ENCODE measurements at places on chromosomes 1 and 21.

DNA sequence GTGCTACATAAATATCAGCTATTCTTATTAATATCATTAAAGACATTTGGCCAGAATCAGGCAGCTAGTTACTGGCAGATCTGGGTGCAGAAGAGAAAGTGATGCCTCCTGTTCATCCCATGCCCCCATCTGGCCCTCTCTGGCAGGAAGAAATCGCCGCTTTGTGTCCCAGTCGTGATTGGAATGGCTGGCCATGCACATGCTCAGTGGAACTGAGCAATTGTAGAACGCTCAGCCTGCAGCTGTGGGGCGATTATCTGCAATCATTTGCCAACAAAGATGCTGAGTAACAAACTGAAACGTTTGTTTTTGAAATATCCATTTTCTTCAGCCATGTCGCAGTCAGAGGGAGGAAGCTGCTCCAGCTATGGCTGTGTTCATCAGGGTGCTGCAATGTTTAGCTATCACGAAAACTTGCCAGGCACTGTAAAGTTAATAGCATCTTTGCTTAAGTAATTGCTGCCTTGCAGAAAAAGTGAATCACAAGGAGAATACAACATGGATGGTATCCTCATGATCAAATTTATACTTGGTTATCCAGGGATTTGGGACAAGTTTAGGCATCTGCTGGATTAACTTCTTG lies 36.5 kb downstream of the NGF start:
- DNase-seq = no peak

DNA sequence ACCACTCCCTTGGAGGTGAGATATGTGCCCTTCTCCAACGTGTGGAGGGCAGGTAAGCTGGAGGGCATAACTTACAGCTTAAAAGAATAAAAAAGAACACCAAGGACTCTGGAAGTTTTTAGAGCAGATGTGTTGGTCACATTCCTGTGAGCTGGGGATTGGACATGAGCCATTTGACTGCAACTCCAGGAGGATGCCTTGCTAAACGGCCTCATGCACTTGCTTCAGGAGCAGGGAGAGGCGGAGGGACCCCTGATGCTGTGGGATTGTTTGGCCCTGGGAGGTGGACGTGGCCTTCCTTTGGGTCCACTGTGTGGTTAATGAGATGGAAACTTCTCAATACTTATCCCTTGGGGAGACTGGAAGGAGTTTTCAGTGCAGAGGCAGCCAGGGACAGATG lies 185.6 kb downstream of the RHOU start:
- no peak for DNase-seq

- no peak for DNase-seq
These were observed 507.1 kb downstream of the BRINP3 start for GRCh38 chr1:189970331-189971230.

GRCh38 chr1:189775343-189775742 lies 702.3 kb downstream of the BRINP3 start:
- DNase-seq = no peak

DNA sequence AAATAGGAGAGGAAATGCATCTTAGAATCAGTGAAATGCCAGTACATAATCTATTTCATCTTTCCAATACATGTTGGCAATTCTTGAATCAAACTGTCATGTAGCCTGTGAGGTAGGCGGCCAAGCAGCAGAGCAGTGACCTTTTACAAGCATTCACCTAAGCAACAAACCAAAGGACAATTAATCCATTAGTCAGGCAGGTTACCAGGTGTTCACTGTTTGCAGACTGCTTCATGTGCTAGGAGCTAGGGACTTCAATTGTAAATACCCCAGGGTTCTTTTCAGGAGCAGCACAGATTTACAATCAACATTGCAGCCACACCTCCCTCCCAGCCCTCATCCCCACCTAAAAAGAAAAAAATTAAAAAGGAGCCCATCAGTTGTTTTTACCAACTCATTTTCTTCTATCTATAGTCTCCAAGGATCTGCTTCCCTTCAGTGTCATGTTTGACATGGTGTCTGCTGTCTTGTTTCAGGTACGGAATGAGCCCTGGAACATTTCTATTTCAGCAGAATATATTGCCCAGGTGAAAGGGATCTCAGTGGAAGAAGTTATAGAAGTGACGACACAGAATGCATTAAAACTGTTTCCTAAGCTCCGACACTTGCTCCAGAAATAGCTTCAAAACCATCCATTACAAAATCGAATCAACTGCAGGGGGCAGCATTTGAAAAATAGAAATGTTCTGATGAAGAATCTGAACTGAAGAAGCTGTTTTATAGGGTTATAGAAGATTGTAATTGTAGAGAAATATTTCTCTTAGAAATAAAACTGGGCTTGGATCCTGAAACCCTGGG lies 23.0 kb downstream of the TATDN3 start:
- DNase-seq = no peak

DNA sequence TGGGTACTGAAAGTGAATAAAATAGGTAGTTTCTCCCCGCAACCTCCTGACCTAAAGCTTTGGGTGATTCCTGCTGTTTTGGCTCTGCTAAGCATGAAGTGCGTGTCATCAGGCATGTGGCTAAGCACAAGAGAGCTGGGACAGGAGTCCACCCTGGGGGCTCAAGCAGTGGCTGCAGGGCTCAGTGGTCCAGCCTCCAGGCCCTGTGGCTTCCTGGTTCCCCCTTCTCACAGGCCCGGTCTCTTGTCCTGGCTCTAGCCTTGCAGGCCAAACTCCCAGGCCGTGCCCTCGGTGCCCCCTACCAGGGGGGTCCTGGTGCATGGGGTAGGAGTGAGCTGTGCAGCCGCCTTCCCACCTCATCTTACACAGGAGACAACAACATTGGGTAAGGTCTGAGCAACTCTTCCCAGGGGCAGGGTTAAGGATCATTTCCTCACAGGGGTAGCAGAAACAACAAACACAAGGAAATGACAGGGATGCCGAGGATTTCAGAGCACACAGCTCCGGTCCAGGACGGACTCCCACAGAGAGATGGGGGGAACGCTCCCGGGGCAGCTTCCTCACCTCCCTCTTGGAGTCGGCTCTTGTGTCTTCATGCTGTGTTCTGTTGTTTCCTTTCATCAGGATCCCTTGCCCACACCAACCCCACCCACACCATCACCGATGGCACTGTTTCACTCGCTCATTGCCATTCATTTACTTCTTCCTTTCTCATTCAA lies 19.8 kb upstream of the SLC2A1 start:
- no peak for DNase-seq

- DNase-seq = no peak
These were observed 128.3 kb upstream of the HMGB4 start for GRCh38 chr1:33735624-33736023.

DNA sequence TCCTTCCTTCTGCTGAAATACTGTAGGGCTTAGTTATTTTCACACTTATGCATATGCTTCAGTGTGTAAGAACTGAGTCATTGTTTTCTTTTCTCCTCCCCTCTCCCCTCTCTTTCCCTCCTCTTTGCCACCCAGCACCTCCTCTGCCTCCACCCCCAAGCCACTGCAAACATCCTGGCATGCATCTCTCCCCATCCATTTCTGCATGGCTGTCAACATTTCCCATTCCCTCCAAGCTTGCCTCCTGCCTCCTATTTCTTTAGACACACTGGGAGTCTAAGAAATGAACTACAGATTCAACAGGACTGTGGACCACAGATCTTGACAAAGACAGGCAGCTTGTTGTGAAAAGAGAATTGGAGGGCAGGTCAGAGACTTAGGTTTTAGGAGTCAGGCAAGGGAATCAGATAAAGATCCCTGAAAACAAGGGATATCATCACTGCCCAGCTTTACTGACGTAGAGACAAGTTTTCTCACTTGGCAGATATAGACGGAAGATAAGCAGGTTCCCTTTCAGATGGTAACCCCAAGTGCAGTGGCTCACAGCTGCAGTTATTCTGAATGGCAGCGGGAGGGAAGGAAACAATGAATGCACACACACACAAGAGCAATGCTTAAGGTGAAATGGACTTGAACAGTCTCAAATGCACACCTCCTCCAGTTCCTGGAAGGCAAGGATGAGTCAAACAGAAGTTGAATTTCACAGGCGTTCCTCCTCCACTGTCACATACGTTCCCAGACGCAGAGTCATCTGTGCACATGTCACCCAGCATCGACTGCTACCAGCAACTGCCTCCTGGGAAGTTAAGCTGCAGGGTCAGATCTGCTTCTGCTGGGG lies 56.1 kb downstream of the HIVEP3 start:
- DNase-seq = no peak

GRCh38 chr1:221636967-221637366 lies 104.9 kb downstream of the DUSP10 start:
- no peak for DNase-seq

GRCh38 chr1:40708750-40709099 lies 17.2 kb downstream of the NFYC start:
- DNase-seq = no peak

DNA sequence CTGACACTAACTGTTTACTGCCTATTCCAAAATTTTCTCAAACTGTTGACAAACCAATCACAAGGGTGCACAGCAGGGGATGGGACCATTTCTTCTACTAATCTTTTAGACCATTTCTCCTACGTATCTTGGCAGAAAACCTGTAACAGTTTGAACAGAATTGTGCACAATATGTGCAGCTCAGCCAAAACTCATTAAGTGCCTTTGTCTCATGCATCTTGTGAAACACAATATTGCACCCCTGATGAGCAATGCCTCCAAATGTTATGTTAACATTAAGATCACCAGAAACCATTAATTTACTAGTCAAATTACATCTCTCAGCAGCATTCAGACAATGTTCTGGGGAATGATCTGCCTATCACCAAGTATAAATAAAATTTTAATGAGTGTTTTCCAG lies 247.5 kb downstream of the NRIP1 start:
- DNase-seq = no peak

DNA sequence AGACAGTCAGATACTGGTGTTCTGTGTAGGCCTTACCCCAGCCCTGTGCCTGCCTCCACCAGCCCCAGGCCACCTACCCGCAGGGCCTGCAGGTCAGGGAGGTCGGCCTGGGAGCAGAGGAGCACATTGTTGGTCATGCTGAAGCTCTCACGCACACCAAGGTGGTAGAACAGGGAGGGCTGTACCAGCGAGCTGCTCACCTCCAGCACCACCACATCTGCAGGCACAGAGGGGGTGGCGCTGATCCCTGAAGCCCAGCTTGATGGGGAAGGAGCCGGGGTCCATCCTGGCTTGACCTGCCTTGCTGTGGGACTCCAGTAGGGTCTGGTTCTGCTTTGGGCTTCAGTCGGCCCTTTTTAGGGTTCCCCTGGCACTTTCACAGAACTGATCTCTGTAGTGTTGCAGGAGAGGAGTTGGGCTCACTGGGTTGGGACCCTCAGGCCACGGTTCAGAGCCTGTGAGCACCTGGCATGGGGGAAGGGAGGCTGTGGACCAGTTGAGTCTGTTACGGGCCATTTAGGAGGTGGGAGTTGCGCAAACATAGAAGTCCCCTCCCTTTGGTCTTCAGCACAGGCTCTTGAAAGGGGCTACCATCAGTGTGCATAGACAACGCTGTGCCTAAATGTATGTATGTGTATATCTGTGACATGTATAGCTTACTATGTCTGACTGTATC lies 1.9 kb downstream of the MAP3K6 start:
- no peak for DNase-seq

- DNase-seq = no peak
These were observed 57.4 kb downstream of the BRINP2 start for GRCh38 chr1:177227978-177228692.

GRCh38 chr1:198150369-198150768 lies 6.4 kb upstream of the NEK7 start:
- DNase-seq = no peak

GRCh38 chr1:86706018-86706635 lies 1.8 kb downstream of the SH3GLB1 start:
- DNase-seq = no peak

DNA sequence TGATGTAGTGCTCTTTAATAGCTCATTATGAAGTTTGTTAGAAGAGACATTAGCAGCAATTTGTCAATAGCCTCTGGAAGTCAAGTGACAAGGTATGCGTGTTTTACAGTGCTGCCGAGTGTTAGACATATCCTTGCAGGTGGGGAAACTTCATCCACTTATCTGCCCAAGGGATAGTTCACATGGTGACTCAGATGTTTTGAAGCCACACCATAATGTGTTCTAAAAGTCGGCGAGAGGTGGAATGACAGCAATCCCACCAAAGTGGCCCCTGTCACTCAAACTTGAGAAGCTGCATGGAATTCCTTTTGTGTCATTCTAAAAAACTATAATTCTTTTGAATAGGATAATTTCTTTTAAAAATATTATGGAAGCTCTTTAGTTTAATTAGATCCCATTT lies 98.1 kb downstream of the RUNX1 start:
- DNase-seq = no peak

- DNase-seq = no peak
These were observed 7.0 kb downstream of the PALMD start for GRCh38 chr1:99652881-99653281.

- no peak for DNase-seq
These were observed 7.2 kb upstream of the GRIK3 start for GRCh38 chr1:37041483-37041882.

DNA sequence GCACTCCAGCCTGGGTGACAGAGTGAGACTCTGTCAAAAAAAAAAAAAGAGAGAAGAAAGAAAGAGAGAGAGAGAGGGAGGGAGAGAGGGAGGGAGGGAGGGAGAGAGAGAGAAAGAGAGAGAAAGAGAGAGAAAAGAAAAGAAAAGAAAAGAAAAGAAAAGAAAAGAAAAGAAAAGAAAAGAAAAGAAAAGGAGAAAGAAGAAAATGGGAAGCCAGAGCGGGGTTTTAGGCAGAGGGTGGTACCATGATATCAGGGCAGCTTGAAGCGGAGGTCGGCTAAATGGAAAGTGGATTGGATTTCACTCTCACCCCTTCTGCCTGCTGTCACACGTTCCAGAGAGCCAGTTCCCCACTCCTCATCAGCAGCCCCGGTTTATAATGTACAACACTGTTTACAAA lies 1.9 kb downstream of the TMCO4 start:
- no peak for DNase-seq

DNA sequence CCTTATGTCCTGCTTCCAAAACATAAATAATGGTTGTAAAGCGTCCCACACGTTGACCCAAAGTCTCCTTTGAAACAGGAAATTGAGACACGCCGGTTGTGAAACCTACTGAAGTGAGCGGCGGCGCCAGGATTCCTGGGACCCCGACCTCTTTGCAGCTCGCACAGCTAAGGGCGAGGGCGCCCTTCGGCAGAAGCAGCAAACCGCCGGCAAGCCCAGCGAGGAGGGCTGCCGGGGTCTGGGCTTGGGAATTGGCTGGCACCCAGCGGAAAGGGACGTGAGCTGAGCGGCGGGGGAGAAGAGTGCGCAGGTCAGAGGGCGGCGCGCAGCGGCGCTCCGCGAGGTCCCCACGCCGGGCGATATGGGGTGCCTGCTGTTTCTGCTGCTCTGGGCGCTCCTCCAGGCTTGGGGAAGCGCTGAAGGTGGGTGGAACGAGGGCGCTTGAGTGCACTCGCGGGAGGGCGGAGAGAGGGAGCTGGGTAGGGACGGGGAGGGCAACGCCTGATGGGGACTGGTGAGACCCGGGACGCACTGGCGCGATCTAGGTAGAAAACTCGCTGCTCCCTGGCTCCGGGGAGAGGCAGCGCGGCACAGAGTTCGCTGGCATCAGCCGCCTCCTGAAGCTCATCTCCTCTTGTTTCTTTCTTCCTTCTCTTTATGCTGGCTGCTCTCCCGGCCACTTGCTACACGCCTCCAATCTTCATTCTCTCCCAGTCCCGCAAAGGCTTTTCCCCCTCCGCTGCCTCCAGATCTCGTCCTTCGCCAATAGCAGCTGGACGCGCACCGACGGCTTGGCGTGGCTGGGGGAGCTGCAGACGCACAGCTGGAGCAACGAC lies at the start of gene CD1D:
CD1D (plus strand) TSS at position 155 of the 836 bp plus-strand sequence; CDS start at position 362, 207 bp downstream.
- no peak for DNase-seq

- DNase-seq = no peak
These were observed 51.4 kb upstream of the HNRNPU start for GRCh38 chr1:244915736-244916135.

- DNase-seq = no peak
These were observed 79.0 kb upstream of the MAP10 start for GRCh38 chr1:232726048-232726779.

All from stimulated activated CD4-positive, alpha-beta T cell treated with anti-CD3 and anti-CD28 coated beads, Interleukin-1b, Interleukin-23, amount 100 ng/mL, for 1 hour (primary cell).